Anterior cingulate cortex (tissue), 58 donors: ENCODE measurements at places on chromosomes 3 and 15.
A peak's percentile ranks its signal among the peaks of the same experiment; 100 is the strongest.

GRCh38 chr3:156605686-156606605 lies 51.0 kb upstream of the SSR3 start:
- DNase-seq = no peak

DNA sequence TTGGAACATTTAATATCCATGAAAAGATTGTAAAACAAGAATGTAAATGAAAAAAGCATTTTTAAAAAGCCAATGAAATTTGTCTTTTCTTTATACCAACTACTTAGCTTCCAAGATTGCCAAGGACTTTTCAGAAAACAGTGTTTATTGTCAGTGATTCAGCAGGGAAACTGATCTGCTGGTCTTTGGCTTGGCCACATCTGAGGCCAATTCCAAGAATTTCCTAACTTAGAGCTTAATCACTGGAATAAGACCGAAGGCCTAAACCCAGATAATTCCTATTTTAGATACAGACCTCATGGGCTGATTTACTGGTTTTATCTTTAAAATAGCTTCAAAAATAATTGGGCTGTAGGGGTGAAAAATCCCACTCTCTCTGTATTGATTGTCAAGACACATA lies 260.5 kb upstream of the RORA start:
- DNase-seq = no peak

DNA sequence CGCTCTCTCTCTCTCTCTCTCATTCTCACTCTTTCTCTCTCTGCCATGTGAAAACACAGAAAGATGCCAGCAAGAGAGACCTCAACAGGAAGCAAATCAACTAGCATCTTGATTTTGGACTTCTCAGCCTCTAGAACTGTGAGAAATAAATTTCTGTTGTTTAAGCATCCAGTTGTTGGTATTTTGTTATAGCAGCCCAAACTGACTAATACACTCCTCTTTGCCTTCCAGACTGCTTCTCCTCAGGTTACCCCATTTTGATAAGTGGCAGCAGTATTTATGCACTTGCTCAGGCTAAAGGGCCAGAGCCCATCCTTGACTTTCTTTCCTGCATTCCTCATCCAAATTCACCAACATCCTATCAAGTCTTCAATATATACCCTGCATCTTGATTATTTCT lies 76.6 kb upstream of the NANOGP8 start:
- no peak for DNase-seq

DNA sequence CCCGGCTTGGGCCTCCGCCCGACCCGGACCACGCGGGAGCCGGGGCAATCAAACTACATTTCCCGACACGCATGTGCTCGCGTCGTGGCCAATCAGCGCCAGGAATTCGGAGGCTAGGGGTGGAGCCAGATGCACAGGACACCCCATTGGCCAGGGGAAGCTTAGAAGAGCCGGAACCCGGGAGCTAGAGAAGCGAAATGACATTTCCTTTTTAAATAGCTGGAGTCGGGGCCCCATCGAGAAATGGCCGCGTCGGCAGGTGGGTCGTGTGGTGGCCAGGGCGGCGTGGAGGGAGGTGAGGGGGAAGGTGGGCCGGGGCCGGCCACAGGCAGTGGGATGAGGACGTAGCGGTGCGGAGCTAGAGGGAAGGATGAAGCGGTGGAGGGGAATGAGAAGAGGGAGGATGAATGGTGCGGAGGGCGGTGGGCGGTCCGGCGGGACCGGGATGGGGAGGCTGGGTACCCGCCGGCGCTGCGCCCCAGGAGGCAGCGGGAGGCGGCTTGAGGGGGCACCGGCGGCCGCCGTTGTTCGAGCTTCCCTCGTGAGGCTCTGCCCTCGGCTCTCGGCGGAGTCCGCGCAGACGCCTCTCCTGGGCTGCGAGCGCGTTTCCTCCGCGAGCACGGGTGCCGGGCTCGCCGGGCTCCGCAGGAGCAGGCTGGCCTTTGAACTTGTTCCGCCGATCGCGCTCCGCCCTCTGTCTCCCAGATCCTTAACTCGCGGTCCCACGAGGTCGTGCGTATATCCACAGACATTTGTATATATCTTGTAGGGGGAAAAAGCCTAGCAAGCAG lies at the start of gene KBTBD8:
TSS of gene KBTBD8 (plus strand) at position 195 of the 791 bp plus-strand sequence. CDS start at position 244, 49 bp downstream.
- DNase-seq = peak; percentile 100

DNA sequence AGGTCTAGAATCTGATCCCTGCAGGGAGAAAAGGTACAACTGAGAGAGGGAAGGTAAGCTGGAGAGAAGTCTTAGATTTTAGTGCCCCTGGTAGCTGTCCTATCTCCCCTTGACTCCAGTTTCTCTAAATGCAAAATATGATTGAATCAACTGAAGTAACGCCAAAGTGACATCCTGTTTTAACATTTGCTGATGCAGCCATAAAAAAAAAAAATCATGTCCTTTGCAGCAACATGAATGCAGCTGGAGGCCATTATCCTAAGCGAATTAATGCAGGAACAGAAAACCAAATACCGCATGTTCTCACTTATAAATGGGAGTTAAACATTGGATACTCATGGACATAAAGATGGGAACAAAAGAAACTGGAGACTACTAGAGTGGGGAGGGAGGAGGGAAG lies 42.4 kb upstream of the LCTL start:
- no peak for DNase-seq

DNA sequence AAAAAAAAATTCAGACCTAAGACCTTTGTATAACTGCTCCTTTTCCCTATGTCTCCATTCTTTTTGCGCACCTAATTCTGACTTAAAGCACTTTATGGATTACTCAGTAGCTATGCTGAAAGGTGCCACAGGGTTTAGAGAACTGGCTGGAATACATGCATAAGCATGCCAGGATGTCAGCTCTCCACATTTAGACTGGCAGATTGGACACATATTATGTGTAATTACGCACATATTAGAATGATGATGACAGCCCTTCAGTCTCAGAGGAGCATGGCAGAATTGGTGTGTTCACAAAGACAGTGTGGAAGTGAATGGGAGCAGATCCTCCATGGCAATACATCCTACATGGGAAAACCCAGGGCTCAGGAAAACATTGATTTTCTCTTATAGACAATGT lies 108.1 kb upstream of the LSAMP start:
- no peak for DNase-seq

GRCh38 chr3:47001731-47002170 lies 22.3 kb downstream of the NBEAL2 start:
- no peak for DNase-seq

DNA sequence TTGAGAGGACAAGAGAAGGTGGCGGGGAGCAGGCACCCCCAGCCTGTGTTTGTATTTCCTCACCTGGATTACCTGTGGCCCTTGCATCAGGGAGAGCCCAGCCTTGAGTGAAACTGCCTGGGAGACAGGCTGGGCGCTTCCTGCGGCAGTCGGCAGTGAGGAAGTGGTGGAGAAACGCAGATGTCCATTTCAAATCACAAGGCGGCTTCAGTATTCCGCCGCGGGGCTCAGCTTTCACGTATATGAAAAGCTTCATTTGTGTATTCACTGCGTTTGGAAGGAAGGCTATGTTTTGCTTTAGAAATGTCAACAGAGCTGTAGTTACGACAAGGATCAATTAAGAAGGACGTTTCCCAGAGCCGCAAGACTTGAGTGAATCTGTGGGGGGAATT lies 167.4 kb upstream of the CTDSPL start:
- no peak for DNase-seq

DNA sequence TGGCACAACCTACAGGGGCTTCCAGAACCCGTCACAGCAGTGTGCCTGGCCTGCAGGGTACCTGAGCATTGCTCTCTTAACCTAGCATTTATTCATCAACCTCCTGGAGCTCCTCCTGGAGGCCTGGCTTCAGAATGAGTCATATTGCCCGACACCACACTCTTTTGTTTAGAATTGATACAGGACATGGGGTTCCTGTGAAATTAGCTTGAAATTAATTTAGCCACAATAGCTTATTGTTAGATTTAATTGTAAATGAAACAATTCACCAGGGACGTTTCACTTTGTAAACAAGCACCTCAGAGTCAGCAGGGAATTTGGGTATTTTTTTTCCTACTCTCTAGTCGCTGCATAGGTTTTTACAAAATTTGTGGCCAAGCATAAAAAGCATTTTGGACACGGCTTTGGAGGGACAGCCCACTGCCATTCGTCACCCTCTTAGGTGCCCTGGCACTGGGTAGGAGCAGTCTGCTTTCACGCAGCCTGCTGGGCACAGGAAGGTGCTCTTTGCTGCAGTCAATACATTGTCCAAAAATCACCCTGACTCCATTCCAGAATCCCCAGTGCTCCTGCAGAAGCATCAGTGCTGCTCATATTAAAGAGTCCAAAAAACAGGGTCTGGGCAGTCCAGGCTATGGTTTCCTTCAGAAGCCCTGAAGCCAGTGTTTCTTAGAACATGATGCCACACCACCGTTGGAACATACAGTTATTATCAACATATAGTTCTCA lies 60.8 kb upstream of the MEF2A start:
- no peak for DNase-seq

- DNase-seq = no peak
These were observed 7.1 kb downstream of the EIF4E3 start for GRCh38 chr3:71718072-71718471.

DNA sequence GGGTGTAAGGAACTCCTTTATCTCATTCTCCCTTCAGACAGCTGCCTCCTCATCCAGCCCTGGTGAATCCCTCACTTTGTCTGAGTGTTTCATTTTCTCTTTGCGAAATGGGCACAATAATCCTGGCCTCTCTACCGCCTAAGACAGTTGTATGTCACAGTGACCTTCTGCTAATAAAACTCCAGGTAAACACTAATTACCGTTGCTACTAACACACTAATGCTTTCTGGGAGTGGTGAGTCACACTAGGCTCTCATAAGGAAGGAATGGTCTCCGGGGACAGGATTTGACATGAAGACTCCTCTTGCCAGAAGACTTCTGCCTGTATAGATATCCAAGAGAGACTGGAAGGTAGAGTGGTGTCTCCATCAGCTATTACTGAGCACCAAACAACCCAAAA lies 71.7 kb upstream of the SNRK start:
- DNase-seq = no peak

DNA sequence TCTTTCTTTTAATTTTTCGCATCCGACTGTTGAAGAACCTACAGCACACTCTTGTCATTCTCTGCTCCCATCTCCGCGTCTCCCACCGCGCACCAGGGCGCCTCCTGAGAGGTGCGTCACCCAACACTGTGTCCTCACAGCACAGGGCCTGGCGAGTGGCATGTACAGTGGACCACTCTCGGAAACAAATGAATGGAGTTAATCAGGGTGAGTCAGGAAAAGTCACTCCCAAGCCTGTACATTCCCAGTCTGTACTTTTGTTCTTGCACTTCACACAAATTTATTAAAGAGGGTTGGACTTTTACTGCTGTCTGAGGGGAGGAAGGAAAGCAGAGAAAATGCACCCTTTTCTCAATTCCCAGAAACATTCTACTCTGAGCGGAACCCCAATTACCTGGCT lies 625 bp downstream of the COL6A6 start:
- no peak for DNase-seq

DNA sequence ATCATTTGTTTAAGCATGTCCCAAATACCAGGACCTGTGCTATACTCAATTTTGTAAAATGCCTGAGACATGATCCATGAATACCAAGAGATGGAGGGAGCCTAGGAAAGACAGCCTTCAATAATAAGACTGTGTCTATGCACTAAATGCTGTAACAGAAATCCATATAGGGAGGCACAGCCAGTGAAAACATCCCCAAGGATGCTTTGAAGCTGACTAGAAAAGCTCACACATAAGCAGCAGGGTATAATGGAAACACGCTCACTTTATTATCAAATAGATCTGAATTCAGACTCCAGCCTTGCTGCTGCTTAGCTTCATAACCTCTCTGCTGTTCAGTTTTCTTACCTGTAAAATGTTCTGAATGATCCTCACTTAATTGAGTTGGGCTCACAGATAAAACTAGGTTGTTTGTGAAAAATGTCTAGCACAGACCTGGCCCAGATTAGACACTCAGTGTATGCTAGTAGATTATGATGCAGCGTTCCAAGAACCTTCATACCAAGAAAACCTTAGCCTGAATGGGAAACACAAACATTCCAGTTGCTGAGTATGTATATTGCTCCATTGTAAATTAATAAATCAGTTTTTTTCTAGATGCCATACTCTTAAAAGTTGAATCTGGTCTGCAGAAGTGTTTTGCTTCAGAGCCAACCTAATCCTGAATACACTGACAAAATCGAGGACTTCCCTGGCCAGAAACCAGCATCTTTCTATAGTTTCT lies 3.8 kb upstream of the LARP6 start:
- DNase-seq = no peak

DNA sequence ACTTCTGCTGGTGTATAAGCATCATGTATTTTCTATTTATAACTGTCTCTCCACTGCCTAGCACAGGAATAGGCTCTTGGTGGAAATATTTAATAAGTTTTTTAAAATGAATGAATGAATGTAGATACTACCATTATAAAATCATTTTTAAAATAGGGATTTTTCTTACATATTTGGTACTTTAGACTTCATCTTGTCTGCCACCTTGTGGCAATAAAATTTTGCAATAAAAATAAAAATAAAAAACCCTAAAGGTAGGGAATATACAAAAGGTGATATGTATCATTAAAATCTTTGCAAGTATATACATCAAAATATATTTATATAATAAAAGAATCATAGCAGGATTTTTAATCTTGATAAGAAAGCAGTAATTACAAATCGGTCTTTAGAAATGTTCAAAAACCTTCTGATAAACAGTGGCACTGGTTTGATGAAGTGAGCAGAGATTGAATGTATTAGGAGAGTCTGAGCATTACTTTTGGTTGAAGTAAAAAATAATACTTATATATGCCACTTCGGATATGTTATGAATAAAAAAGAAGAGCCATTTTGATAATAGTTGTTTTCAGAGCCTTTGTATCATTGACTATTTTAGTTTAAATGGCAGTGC lies 95.2 kb downstream of the SPATA16 start:
- no peak for DNase-seq

DNA sequence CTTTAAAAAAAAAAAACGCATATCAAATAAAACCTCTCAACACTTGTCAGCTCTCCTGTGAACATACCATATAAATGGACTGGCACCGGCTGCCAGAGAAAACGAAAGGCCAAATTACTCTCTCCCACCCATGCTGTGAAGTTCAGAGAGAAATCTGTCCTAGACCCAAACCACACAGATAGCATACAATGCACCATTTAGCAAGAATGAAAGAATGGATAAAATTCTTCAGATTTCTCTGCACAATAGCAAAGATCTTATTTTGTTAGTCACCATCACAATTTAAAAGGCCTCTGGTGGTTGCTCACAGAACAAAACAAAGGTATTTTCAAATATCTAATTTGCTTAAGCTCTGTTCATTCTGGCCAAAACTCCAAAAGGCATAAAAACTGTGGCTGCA lies 93.9 kb upstream of the BHLHE40 start:
- DNase-seq = no peak

GRCh38 chr3:109028753-109029152 lies 75.1 kb upstream of the GUCA1C start:
- no peak for DNase-seq
